ENCODE measurements at places on chromosomes 1 and 21. TPM values are rescaled to one million over a fixed set of nuclear protein-coding genes. Genes with fewer than 3 reads are reported as not detected.

DNA sequence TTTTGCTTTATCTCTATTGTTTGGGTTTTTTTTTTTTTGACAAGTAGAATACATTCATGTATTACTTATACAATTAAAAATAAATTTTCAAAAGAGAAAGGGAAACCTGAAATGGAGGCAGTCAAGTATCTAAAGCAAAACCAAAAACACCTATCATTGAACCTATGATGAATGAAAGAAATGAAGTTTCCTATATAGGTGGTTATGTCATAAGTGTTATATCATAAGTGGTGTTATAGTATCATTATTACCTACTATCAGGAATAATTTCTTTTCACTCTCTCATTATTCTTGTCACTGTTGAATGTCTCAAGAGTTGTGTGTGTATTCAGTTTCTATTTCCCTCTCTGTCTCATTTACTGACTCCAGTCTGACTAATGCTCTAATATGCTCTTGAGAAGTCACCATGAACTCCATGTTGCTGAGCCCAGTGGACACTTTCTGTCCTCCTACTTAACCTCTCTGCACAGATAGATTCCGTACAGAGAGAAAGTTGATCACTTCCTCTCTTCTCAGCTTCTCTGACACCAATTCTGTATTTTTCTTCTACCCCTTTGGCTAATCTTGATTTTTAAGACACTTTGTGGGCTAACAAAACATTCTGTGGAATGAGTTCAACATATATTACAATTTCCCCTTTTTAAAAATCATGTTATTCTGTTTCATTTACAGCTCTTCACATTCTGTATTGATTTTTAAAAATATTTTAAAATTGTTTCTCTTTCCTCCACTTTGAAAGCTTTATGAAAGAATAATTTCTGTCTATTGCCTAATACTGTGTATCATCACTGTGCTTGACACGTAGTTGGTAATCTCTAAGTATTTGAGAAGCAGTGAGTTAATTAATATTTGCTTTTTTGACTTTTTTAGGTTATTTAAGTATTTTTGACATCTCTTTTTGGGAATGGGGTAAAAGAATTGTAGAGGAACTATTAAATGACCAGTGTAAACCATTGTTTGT is 50.1 kb downstream of the RASAL2 start:
- no peak for DNase-seq

DNA sequence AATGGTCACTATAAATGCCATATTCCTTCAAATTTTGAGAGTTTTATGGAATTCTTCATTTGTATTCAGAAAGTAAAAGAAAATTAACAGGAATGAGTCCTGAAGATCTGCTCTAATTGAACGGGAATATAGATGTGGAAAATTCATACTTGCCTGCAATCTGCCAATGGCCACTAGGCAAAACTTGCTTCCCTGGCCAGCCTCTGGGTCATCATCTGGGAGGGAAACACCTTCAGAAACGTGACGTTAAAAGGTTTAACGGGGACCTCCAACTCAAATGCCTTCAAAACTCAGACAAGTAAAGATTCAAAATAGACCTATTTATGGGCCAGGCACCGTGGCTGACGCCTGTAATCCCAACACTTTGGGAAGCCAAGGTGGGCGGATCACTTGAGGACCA is 21.7 kb upstream of the CTSK start:
- DNase-seq, result no peak

DNA sequence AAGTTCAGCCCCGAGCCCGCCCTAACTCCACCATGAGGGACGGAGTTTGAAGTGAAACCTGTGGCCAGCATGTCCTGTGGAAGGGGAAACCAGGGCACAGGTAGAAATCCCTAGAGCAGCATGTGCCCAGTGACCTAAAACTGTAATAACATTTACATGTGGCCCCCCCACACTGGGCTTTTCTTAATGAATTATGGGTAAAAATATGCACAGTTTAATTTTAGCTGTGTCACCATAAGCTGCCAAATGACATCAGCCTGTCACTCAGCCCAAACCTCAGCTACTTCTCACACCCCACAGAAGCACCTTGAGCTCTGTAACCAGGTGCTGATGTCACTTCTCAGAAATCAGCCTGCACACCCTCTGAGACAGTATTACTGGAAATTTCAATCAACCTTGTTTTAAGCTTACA is 50.0 kb upstream of the SLC19A1 start:
- no peak for DNase-seq

GRCh38 chr1:48227165-48228013 is 4.9 kb downstream of the SLC5A9 start:
- DNase-seq, result no peak

DNA sequence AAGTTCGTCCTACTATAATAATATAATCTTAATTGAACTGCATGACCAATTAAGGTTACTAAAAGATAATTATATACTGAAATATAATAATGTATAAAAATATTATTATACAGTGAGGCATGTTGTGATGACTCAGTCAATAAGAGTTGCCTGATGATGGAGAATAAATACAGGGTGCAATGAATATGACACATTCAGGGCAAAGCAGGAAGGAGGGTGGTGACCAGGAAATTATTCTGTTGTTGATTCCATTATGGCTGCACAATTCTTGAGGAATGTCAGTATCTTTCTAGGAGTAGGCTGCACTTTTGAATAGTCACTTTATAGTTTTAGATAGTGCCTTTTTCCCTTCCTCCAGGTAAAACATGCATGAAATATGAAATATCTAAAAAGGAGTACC is 46.4 kb upstream of the RGS21 start:
- DNase-seq, result no peak

- DNase-seq, result no peak
Observed at GRCh38 chr21:31335957-31336738, 7.9 kb downstream of the TIAM1 start.

DNA sequence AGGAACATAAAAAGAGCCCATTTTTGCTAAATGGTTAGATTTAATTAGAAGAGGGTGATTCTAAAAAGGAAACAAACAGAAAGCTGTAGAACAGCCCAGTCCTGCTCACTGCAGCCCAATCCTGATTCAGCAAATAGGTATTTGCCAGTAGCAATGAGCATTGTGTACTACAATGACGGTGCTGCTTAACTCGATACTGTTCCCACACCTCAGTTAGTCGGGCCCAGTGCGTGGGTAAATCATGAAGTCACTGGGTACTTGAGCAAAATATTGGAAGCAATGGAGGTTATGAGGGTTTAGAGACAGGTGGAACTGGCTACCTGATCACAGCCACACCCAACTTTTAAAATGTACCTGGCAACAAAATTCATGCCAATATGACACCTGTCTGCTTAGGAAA is 101.5 kb upstream of the ADGRL2 start:
- no peak for DNase-seq

DNA sequence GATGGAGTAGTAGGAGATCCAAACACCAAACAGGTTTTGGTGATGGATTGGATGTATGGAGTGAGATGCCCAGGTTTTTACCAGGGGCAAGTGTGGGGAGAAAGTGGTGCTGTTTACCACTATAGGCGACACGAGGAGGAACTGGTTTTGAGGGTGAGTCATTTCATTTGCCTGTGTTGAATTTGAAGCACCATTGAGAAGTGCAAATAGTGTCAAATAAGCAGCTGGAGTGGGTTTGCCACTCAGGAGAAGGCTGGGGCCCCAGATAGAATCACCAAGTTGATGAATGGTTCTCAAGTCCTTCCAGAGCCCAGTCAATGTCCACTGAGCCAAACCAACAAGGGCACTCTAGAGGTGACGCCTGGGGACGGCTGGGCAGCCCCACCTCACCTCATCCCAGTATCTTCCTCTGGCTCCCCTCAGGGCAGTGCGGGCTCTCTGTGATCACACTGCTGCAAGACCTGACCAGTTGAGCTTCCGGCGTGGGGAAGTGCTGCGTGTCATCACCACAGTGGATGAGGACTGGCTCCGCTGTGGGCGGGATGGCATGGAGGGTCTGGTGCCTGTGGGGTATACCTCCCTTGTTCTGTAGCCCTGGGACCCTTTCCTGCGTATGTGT is 9.4 kb downstream of the RUSC1 start:
- no peak for DNase-seq

DNA sequence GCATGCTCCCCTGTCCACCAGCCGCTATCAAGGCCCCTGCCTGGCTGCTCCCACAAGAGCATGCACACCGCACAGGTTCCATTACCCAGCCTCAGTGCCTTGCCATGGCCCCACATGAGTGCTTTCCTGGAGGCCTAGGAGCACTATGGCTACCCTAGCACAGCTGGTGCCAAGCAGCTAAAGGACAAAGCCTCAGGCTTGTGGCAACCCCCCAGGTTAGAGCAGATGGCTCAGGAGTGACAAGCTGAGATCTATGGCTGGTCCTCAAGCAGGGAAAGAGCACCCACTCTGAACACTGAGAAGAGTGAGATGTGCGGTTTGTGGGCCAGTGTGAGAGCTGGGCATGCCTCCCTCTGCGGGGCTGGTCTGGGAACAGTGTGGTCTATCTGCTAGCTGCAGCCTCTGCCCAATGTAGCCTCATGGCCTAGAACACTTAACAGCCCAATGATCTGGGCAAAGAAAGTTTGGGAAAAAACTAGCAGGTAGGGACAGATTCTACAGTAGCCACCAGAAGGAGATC is 129.8 kb downstream of the VAV3 start:
- DNase-seq, result no peak

DNA sequence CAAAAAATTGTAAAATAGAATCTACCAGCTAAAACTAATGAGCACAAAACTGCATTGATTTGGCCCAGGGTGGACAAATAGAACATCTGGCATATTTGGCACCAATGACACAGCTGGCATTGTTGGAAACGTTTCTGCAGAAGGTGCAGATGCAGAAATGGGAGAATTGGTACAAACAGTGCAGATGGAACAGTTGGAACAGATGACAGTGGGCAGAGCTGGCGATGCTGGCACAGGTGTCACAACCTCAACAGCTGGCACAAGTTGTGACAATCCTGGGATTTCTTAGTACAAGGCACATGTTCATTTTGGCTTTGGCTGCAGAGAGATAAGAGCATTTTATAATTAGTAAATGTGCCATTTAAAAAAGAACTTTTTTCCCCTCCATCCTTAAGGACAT is 91.1 kb upstream of the ZBTB18 start:
- no peak for DNase-seq

DNA sequence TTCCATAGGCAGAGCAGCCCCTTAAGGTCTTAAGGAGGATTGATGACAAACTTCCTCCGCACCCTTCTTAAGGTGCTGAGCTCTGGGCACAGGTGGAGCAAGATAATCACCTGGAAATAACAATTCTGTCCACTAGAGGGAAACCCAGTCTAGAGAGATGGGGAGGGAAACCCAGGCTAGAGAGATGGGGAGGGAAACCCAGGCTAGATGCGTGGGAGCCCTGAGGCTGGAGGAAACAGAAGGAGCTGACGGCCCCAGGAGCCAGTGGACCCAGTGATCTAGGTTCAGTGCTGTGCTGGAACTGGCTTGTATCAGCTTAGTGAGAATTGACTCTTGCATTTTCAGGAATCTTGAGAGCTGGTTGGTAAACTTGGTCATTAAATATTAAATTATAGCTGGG is 17.8 kb upstream of the MYCL start:
- DNase-seq, result no peak

DNA sequence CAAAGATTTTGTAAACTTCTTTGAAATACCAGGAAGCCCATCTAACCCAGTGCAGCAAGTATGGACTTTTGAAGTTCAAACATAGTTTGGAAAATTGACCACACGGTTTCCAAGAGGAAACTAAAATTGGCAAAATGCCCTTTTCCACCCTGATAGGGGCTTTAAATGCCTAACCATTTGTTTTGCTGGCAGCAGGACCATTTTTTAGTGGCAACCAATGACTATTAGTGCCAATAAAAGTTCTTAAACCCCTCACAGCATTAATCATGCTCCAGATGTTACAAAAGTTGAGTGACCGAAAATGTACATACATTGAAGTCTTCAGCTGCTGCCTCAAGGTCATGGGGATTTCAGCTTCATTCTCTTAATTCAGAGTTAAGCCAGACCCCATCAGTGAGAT is 46.4 kb upstream of the ENAH start:
- DNase-seq, result no peak

DNA sequence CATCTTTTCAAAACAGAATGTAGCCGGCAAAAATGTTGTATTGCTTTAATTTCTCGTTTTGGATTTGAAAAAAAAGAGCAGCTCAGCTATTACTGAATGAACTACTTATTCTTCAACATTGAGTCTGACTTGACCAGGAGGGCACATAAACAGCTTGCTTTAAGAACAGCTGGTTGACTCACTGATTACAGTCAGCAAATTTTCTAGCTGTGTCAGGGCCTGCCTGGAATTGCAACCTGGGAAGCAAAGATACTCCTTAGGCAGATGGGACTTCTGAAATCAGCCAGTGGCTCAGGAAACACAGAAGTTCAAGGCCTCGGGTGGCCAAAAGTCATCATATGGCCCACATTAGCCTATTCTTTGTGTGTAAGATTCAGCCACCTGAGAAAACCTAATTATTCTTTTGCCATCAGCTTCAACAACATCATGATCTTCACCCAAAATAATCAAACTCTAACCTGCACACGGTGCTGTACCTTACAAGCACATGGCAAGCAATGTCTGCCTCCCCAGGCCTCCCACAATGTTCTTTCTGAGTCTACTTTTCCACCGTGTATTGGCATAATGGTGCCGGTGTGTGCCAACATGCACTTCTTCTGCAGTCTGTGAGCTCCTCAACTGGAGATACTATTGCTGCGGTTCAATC is 307.2 kb downstream of the HHIPL2 start:
- no peak for DNase-seq

The PRR9 gene
- polyA plus RNA-seq, result not detected

The OPTC gene
- not detected for polyA plus RNA-seq

The IL12RB2 gene
- polyA plus RNA-seq, result 0.44 TPM

The HSPA6 gene
- 0.43 TPM for polyA plus RNA-seq

The ATAD3C gene
- 2.6 TPM for polyA plus RNA-seq

The CGN gene
- 53.4 TPM for polyA plus RNA-seq

The SPEN gene
- polyA plus RNA-seq, result 63.9 TPM

The FNDC5 gene
- polyA plus RNA-seq, result 40.6 TPM

The ERICH3 gene
- polyA plus RNA-seq, result 0.49 TPM

The LCE3D gene
- not detected for polyA plus RNA-seq

The RIMS3 gene
- 1.4 TPM for polyA plus RNA-seq

All from left renal cortex interstitium (tissue), 4 donors.